ENCODE measurements at places on chromosomes 6 and 20.

- DNase-seq: no peak
These were observed 640.0 kb upstream of the GJE1 start for GRCh38 chr6:141492521-141493284.

GRCh38 chr6:133132466-133132971 lies 108.6 kb upstream of the EYA4 start:
- no peak for DNase-seq

- DNase-seq: no peak
These were observed 227.3 kb downstream of the TBX18 start for GRCh38 chr6:84536885-84537638.

GRCh38 chr6:34149452-34149810 lies 3.5 kb upstream of the GRM4 start:
- DNase-seq: no peak

DNA sequence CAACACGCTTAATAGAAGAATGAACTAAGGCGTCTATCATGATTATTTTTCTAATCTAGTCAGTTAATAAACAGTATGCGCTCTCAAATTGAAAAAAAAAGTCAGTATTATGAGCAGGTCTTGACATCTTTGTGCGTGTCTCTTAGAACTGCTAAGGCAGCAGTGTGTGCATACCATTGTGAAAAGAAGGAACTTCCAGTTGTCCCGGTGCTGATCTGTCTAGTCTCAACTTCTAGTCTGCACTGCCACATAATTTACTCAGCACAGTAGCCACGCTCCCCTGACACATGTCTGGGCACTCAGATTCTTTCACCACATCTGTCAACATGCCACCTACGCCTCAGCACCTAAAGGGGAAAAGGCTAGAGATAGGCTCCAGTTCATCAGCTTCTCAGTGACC lies 61.1 kb upstream of the SPDEF start:
- no peak for DNase-seq

GRCh38 chr20:47125508-47125757 lies 230.8 kb downstream of the EYA2 start:
- DNase-seq: no peak

DNA sequence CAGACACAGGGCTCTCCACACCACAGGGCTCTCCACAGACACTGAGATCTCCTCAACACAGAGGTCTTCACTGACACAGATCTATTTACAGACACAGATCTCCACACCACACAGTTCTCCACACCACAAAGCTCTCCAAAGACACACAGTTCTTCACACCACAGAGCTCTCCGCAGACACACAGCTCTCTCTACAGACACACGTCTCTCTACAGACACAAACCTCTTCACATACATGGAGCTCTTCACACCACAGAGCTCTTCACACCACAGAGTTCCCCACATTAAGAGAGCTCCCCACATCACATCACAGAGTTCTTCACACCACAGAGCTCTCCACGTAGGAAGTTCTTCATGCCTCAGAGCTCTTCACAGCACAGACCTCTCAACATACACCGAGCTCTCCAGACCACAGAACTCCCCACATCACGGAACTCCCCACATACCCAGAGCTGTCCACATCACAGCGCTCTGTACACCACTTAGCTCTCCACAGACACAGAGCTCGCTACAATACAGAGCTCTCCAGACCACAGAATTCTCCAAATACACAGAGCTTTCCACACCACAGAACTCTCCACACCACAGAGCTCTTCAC lies 53.9 kb downstream of the ERMARD start:
- no peak for DNase-seq

DNA sequence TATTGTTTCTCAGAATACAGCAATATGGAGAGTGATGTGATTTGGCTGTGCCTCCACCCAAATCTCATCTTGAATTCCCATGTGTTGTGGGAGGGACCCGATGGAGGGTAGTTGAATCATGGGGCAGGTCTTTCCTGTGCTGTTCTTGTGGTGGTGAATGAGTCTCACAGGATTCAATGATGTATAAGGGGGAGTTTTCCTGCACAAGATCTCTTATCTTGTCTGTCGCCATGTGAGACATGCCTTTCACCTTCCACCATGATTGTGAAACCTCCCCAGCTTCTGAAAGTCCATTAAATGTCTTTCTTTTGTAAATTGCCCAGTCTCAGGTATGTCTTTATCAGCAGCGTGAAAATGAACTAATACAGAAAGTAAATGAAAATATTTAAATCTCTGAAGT lies 234.8 kb upstream of the TENT5A start:
- DNase-seq: no peak

GRCh38 chr20:47181056-47181862 lies 175.2 kb downstream of the ZMYND8 start:
- DNase-seq: no peak

DNA sequence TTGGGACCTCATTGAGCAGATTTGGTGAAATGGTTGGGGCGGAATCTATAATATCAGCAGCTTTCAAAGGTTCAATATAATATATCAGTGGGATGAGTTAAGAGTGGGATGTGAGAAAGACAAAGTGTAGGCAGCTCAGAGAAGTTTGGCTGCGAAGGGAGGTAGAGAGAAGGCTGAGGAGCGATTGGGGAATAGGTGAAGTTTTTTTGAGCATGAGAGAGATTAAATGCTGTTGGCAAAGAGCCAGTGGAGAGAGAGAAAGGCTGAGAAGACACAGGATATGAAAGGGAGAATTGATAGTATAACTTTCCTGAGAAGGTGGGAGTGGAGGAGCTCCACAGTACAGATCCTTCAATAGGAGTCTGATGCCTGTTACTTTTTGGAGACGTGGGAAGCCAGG lies 12.1 kb upstream of the SERINC3 start:
- no peak for DNase-seq

DNA sequence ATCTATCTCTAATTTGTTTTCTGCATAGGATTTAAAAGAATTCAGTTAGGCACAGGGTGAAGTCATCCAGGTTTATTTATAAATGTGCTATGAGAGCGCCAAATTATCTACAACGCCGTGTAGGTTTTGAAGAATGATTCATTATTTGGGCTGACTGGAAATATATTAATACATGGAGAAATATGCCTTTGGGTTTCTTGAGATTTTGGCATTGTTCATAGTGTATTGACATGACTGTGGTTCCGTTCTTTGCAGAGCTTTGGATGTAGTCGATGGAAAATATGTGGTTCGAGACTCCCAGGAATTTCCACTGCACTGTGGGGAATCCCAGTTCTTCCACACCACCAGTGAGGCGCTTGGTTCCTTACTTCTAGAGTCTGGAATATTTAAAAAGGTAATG lies 90.9 kb downstream of the CRYBG1 start:
- DNase-seq: no peak

GRCh38 chr6:26336355-26337198 lies 28.4 kb upstream of the BTN3A2 start:
- no peak for DNase-seq

DNA sequence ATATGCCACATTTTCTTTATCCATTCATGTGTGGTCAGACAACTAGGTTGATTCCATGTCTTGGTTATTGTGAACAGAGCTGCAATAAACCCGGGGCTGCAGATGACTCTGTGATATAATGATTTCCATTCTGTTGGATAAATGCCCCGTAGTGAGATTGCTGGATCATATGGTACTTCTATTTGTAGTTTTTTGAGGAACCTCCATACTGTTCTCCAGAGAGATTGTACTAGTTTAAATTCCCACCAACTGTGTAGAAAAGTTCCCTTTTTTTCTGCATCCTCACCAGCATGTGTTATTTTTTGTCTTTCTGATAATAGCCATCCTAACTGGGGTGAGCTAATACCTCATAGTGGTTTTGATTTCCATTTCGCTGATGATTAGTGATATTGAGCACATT lies 62.2 kb upstream of the MAP3K4 start:
- no peak for DNase-seq

DNA sequence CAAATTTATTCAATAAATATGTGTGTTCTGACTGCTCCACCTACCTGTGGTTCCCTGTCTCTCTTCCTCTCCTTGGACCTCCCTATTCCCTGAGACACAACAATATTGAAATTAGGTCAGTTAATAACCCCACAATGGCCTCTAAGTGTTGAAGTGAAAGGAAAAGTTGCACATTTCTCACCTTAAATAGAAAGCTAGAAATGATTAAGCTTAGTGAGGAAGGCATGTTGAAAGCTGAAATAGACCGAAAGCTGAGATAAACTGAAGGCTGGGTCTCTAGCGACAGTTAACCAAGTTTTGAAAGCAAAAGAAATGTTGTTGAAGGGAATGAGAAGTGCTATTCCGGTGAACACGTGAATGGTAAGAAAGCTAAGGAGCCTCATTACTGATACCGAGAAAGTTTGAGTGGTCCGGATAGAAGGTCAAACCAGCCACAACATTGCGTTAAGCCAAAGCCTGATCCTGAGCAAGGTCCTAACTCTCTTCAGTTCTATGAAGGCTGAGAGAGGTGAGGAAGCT lies 34.1 kb downstream of the UST start:
- DNase-seq: no peak

Data from stimulated activated CD4-positive, alpha-beta T cell treated with anti-CD3 and anti-CD28 coated beads, Interleukin-1b, Interleukin-23, amount 100 ng/mL, for 4 hours (primary cell).